Metanephros (tissue), 2 donors: ENCODE measurements at places on chromosomes 2 and 18. TPM values are rescaled to one million over a fixed set of nuclear protein-coding genes. Genes with fewer than 3 reads are reported as not detected.

ARHGAP25 gene
- 10.8 TPM for total RNA-seq

LYPD6 gene
- 13.4 TPM for total RNA-seq

PDK1 gene
- total RNA-seq: 23.3 TPM

HOXD13 gene
- total RNA-seq: 0.06 TPM

TMEM169 gene
- 4.3 TPM for total RNA-seq
